Stimulated activated CD8-positive, alpha-beta memory T cell treated with anti-CD3 and anti-CD28 coated beads, Interleukin-2, amount 100 ng/mL, for 48 hours (primary cell): ENCODE measurements at places on chromosomes 4 and X.

DNA sequence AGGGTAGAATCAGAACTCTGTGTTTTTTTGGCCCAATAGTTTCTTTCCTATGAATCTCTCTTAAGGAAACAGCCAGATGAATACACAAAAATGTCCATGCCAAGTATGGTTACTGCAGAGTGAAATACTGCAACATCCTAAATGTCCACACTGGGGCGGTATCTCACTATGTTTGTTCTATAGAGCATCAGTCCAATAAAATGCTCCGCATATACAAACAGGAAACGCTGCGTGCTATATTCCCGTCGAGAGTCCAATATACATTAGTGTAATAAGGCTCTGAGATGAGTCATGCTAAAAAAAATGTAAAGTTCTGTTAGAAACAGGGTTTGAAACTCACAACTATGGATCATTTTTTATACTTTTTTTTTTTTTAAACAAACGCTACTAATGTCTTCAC is 72.9 kb upstream of the ENOX2 start:
- DNase-seq, result peak; percentile 0

DNA sequence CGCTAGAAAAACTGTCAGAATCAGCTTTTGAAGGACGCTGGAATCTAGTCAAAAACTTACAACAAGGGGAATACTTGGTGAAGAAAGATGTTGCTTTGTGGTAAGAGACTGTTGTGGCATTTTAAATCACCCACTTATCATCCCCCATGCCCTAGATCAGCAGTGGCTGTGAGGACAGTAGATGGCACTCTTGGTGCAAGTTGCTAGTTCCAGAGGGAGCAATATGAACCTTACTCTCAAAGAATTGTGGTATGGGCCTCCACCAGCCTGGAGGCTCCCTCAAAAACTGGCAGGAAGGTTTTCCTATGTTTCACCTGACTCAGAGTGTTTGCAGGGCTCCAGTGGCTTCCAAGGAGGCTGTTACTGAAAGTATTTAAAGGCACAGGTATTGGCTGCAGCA is 37.7 kb upstream of the SLC16A2 start:
- no peak for DNase-seq

DNA sequence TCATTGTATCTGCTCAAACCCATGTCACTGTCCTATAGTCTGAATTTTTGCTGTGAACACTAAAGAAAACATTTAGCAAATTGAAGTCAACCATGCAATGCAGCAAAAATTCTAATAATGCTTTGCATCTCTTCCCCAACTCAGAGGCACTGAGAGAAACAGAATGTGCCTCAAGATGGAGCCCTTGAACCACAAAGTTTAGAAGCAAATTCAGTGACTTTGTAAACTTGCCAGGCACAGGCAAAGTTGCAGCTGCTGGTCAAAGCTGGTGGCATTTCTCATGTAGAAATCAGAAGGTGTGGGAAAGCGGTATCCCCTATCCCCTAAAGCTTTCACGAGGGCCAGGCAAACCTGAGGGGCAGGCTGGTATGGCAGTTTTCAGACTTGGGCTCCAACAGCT is 121.7 kb upstream of the DIPK2B start:
- DNase-seq, result no peak

GRCh38 chr4:48778431-48779094 is 1.5 kb downstream of the FRYL start:
- no peak for DNase-seq

DNA sequence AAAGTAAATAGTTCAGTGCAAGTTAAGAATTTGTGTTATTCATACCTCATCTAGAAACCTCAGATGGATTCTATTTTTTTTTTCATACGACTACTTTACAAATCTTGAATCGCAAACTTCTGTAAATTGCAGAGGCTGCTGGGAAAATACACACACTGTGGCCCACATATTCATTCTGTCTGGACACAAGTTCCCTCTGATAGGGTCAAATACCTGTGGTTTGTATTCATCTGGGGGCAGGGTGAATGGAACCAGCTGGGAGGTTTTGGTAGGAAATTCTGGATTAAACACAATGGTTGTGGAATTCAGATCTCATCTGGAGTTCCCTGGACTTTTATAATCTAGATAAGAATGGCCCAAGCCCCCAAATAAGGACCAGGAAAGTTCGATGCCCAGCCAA is 56.2 kb downstream of the SPATA18 start:
- DNase-seq, result no peak

DNA sequence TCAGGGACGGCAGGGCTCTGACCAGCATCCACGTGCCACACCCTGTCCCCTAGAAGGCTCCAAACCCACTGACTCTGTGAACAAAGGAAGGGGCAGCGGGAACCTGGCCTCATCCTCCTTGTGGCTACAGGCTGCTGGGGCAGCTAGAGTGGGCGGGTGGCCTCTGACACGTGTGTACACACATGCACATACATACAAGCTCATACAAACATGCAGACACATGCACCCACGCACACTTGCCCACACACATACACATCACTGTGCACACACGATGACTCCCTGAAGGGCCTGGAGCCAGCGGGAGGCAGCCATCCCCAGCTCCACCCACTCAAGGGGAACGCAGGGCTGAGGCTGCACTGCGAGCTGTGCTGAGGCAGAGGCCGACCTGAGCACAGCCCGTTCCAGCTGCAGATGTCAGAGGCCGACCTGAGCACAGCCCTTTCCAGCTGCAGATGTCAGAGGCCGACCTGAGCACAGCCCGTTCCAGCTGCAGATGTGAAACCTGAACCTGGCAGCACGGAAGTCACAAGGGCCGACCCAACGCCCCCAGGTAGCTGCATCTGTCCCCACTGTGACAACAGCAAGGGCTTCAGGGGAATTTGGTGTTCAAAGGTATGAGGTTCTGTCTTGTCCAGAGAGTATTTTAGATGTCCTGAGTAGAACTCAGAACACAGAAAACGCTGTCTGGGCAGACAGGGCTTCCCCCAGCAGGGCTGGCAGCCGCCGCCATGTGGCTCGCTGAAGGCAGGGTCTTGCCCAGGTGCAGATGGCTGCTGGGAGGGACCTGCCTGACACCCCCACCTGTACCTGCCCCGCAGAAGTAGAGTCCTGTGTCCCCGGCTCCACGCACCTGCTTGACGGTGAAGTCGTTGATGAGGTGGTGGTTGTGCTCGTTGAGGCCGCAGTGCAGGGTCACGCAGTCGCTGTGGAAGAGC is 33.5 kb downstream of the CTBP1 start:
- DNase-seq, result no peak

DNA sequence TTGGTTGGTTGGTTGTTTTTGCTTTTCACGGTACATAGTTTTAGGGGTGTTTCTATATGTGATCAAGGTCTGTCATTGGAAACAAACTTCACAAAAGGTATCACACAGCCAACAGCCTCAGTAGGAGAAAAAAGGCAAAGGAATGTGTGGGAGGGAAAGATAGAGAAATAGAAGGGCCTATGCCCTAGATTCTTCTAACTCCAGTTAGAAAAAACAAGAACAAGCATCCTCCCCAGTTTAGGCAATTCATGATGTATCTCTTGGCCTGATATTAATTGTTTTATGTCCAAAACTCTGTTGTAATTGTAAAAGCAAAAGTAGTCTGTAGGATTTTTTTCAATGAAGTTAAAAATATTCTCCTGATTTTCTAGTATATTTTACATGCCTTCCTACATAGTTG is 192.4 kb upstream of the EDNRA start:
- no peak for DNase-seq
